Omental fat pad (tissue), 4 donors: ENCODE measurements at places on chromosomes 5 and 9. TPM values are rescaled to one million over a fixed set of nuclear protein-coding genes. Genes with fewer than 3 reads are reported as not detected.

The SH3RF2 gene
- 4.2 TPM for total RNA-seq

The MYOT gene
- 3.2 TPM for total RNA-seq

The PCDHB11 gene
- 1.6 TPM for total RNA-seq

The MAMDC4 gene
- total RNA-seq = 3.9 TPM

The HRH2 gene
- 7.2 TPM for total RNA-seq

The EFNA5 gene
- total RNA-seq = 26.3 TPM

The WDR36 gene
- 32.8 TPM for total RNA-seq
